PC-3 (cell line): ENCODE measurements at places on chromosomes 2 and 18.

- no peak overlapping the region for H3K27ac ChIP-seq
- DNase-seq = no peak
- H3K27me3 ChIP-seq = peaks cover 59% of the 10 kb centered on the region
- no peaks in the 10 kb centered on the region for H3K4me1 ChIP-seq
- H3K36me3 ChIP-seq = no peaks in the 10 kb centered on the region
These were observed 371.4 kb upstream of the ATP5MC3 start for GRCh38 chr2:175552902-175553301.

GRCh38 chr18:78455386-78455785, 524.2 kb upstream of the SALL3 start:
- no peak overlapping the region for H3K27ac ChIP-seq
- no peak for DNase-seq
- no peak overlapping the region for H3K4me3 ChIP-seq

- no peaks in the 10 kb centered on the region for H3K4me1 ChIP-seq
- DNase-seq = no peak
- no peaks in the 10 kb centered on the region for H3K27me3 ChIP-seq
- no peak overlapping the region for H3K27ac ChIP-seq
- H3K4me3 ChIP-seq = no peak overlapping the region
- no peaks in the 10 kb centered on the region for H3K36me3 ChIP-seq
These were observed 7.2 kb downstream of the POMC start for GRCh38 chr2:25161055-25161781.

DNA sequence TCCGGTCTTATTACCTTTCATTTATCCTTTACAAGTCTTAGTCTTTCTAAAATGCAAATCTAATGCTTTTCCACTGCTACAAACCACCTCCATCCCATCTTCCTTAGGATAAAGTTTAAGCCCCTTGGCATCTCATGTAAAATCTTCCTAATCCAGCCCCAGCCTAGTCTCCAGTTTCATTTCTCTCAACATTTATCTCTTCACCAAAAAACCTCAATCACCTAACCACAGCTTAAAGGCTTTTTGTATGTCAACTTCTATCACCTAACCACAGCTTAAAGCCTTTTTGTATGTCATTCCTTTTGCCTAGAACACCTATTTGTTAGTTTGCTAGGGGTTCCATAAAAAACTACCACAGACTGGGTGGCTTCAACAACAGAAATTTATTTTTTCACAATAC, 4.2 kb downstream of the TRAK2 start:
- H3K36me3 ChIP-seq = no peaks in the 10 kb centered on the region; the same call in 1 of the 2 replicates
- H3K27ac ChIP-seq = no peak overlapping the region
- H3K4me3 ChIP-seq = no peak overlapping the region
- no peak for DNase-seq

- H3K27me3 ChIP-seq = peaks cover 21% of the 10 kb centered on the region
- H3K4me1 ChIP-seq = no peaks in the 10 kb centered on the region
- no peak overlapping the region for H3K27ac ChIP-seq
These were observed 15.3 kb upstream of the CD207 start for GRCh38 chr2:70850925-70851324.

DNA sequence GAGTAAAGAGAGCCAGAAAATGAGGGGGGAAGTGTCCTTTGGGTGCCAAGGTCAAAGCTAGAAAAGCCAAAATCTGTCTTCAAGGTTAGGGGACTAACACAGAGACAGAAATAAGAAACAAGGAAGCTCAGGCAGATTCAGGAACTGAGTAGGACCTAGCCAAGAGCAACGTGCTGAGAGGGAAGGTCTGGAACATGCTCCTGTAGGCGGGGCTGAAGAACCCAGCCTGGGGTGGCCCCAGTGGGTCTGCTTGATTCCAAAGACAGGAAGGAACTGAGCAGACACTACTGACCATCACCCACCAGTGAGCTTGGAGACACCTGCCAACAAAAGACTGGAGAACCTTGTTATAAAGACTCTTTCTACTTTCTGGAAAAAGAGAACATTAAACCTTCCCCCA, 105.1 kb downstream of the SP3 start:
- no peaks in the 10 kb centered on the region for H3K27me3 ChIP-seq
- no peak overlapping the region for H3K4me3 ChIP-seq
- no peaks in the 10 kb centered on the region for H3K36me3 ChIP-seq
- no peak for DNase-seq

DNA sequence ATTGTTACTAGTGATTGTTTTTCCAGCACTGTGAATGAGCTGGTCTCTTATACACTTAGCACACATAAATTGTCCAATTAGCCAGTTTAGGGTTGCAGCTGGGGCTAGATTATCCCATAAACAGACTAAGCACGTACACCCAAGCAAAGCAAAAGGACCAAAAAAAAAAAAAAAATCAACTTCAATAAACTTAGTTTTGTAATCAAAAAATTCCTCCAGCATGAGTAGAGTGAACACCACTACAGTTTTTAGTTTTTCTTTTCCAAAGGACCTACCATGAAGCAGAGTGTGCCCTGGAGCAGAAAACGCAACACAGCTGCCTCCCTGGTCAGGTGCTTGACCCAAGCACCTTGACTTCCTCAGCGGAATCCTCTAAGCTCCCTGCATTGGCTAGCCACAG, 249.4 kb upstream of the SLC14A2 start:
- H3K27ac ChIP-seq = no peak overlapping the region
- no peak for DNase-seq
- no peaks in the 10 kb centered on the region for H3K36me3 ChIP-seq

DNA sequence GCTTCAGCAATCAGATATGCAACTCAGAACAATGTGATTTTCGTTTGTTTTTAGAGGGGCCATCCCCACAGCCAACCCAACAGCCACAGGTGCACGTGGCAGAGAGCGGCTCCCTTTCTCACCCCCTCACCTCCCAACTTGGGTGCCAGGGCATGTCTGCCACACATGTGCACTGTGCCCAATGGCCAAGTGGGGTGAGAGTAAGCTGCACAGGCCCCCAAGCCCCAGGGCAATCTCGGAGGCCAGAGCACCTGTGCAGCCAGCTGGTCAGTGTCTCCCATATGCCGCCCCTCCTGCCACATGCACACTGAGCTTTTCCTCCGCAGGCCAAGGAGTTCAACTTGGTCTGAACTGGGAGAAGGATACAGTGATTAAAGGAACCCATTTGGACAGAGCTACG, 1130.2 kb downstream of the DSC3 start:
- H3K4me1 ChIP-seq = no peaks in the 10 kb centered on the region
- no peak overlapping the region for H3K27ac ChIP-seq
- no peak for DNase-seq
- H3K27me3 ChIP-seq = no peaks in the 10 kb centered on the region

- H3K27ac ChIP-seq = 0 out of 2 replicates have a peak overlapping the region, but pooled peaks have one; percentile 6
- peak overlapping the region; percentile 87 for H3K4me3 ChIP-seq
- H3K4me1 ChIP-seq = peaks cover 19% of the 10 kb centered on the region
- H3K36me3 ChIP-seq = no peaks in the 10 kb centered on the region
- no peaks in the 10 kb centered on the region for H3K27me3 ChIP-seq
These were observed 489 bp downstream of the TRMT61B start for GRCh38 chr2:28869494-28870145.

- H3K4me3 ChIP-seq = no peak overlapping the region
- no peak overlapping the region for H3K27ac ChIP-seq
- H3K27me3 ChIP-seq = no peaks in the 10 kb centered on the region
These were observed 181.4 kb downstream of the DYM start for GRCh38 chr18:49279041-49279440.

DNA sequence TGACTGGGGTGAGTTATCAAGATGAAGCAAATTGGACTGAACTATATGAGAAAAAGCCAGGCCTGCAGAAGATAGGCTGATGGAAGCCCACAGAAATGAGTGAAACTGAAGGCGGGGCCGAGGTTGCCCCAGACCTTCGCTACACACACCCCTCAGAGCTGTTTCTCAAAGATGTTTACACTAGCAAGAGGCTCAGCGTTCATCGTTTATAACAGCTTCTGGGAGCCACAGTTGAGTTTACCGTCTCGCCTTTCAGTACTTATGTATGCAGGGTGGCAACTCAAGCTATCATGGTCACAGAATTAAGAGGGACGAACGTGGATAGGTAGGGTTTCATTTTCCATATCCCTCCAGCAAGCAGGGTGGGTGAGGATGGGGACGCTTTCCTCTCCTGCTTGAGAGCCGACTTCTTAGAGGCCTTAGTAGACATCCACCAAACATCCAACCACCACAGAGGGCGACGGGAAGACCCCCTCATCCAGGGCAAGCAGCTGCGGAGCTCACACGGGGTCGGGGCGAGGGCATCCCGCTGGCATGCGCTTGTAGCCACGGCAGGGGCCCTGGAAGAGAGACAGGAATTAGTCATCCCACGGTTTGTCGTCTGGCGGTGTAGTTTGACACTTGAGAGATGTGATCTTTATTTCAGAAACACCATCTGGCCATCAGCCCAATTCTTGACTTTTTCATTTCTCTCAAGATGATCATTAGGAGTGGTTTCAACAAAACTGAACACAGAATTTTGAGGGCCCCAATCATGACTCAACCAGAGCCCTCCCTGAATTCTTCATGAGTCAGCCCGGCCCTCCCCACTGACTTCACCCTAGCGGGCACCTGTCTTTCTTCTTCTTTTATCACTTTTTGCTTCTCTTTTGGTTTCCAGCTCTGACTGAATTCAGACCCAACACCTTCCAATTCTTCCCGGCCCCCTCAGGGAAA, 109.1 kb upstream of the CTDP1 start:
- peaks cover 23% of the 10 kb centered on the region for H3K27me3 ChIP-seq
- no peak overlapping the region for H3K4me3 ChIP-seq
- DNase-seq = no peak
- H3K4me1 ChIP-seq = no peaks in the 10 kb centered on the region

DNA sequence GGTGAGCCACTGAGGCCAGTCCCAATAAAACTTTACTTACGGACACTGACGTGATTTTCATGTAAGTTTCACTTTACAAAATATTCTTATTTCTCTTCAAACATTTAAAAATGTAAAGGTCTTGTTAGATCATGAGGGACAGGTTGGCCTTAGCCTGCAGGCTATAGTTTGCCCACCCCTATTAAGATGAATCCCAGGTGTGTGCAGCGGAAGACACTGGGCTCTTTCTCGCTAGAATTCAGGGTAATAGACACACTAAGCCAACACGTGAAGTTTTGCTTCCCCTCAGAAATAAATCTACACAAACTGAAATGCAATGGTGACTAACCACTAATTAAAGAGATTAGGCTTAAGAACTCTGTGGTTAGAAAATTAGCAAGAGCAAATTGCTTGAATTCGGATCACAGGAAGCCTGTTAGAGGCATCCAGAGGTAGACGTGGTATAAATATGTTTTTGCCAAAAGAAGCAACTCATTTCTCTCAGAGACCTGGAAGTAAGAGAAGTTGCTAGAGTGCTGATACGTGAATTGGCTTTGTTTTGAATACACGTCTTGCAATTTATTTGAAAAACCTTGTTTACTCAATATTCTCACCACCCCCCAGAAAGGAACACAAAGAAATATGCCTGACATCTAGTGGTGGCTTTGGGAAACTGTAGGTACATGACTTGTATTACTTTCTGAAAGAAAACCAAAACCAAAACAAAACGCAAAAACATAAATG, 151.6 kb downstream of the DTNB start:
- no peaks in the 10 kb centered on the region for H3K27me3 ChIP-seq
- H3K27ac ChIP-seq = no peak overlapping the region
- DNase-seq = peak; percentile 80
- H3K36me3 ChIP-seq = no peaks in the 10 kb centered on the region

DNA sequence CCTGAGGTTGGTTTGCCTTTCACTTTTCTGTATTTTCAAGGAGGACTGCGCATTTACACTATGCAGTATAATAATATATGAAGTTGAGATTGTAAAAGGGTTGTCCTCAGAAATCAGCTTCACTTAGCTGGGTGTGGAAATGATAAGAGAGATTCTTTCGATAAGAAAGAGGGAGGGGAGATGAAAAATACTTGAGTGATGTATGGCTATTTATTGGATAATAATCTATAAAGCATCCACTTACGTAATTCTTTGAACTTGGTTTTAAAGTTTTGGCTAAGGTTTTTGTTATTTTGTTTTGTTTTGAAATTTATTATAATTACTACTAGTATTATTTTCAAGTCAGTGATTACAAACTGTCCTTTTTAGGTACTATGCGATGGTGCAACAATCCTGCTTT, 40.6 kb downstream of the EFEMP1 start:
- H3K4me3 ChIP-seq = no peak overlapping the region
- H3K27ac ChIP-seq = no peak overlapping the region
- H3K27me3 ChIP-seq = no peaks in the 10 kb centered on the region
- no peak for DNase-seq
- peaks cover 33% of the 10 kb centered on the region for H3K4me1 ChIP-seq
- no peaks in the 10 kb centered on the region for H3K36me3 ChIP-seq

DNA sequence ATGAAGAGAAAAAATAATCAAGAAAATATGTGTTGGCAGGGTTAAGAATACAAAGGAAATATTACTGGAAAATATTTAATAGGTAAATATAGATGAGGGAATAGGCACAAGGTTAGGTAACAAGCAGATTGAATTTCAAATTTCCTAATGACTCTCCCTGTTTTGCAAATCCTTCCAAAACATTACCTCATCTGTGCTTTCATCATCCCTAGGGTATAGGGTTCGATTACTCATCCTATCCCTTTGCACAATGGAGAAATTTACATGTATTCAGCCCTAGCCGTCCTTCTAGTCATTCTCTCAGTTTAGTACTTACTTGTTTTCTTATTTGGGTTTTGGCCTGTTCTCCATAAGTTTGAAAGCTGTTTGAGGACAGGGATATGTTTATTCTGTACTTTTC, 864.6 kb upstream of the FSHR start:
- H3K27ac ChIP-seq = no peak overlapping the region
- H3K36me3 ChIP-seq = no peaks in the 10 kb centered on the region
- DNase-seq = no peak
- H3K4me1 ChIP-seq = no peaks in the 10 kb centered on the region
- H3K4me3 ChIP-seq = no peak overlapping the region
- no peaks in the 10 kb centered on the region for H3K27me3 ChIP-seq

GRCh38 chr18:21448299-21448698, 152.2 kb downstream of the ESCO1 start:
- no peak overlapping the region for H3K27ac ChIP-seq
- H3K36me3 ChIP-seq = no peaks in the 10 kb centered on the region
- peaks cover 5% of the 10 kb centered on the region for H3K4me1 ChIP-seq
- no peak for DNase-seq
- no peak overlapping the region for H3K4me3 ChIP-seq
- H3K27me3 ChIP-seq = no peaks in the 10 kb centered on the region

GRCh38 chr2:171260471-171261424, 100.1 kb upstream of the TLK1 start:
- no peaks in the 10 kb centered on the region for H3K27me3 ChIP-seq
- no peak overlapping the region for H3K27ac ChIP-seq

DNA sequence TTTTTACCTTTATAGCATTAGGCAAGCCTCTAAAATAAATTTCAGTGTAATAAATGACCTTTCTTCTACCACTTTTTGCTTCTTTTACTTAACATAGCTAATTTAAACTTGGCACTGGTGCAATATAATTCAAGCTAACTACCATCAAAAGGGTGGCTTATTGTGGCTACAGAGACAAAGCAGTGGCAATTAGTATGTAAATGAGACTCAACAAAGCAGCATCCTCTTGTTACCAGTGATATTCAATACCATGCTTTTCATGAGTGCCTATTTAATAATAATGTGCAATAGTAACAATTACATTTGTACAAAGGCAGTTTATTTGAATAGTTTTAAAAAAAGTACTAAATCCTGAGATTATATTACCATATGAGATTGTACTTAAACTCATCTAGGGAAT, 93.4 kb downstream of the SOS1 start:
- no peak overlapping the region for H3K27ac ChIP-seq
- H3K4me1 ChIP-seq = peaks cover 8% of the 10 kb centered on the region; the same call in 1 of the 2 replicates
- no peak for DNase-seq
- no peaks in the 10 kb centered on the region; the same call in 1 of the 2 replicates for H3K36me3 ChIP-seq
